ENCODE measurements at places on chromosomes 11 and 22.

DNA sequence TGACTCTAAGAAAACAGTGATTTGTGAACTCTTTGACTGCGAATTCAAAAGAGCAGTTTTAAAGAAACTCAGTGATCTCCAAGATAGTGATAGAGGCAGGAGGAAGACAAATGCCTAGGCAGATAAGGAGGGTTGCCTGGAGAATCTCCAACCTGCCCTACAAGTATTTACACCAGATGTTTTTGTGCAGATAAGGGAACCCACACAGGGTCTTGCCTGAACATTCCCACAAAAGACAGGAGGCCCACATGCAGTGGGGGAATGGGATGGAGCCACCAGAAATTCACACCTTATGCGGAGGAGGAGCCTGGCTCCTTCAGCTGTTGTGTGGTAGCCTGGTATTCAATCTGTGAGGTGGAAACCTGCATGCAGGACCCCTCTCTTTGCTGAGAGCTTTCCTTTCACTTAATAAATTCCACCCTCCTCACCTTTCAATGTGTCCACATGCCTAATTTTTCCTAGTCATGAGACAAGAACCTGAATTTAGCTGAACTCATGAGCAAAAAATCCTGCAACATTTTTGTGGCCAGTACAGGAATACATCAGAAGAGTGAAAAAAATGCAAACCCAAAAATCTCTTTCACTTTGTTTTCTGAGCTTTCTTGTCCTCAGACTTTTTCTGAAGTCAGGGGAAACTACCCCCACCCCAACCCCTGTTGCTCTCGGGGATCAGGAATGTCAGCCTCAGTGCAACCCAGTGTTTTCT is 8.1 kb upstream of the GLYAT start:
- no peak for DNase-seq

GRCh38 chr11:73152861-73153483 is 10.9 kb upstream of the FCHSD2 start:
- DNase-seq, result no peak

- peak; percentile 19 for DNase-seq
These were observed 138.3 kb downstream of the TMEM135 start for GRCh38 chr11:87176044-87176443.

GRCh38 chr11:24687531-24688147 is 190.8 kb downstream of the LUZP2 start:
- DNase-seq, result no peak

GRCh38 chr11:44746894-44747293 is 20.1 kb downstream of the TSPAN18 start:
- no peak for DNase-seq

DNA sequence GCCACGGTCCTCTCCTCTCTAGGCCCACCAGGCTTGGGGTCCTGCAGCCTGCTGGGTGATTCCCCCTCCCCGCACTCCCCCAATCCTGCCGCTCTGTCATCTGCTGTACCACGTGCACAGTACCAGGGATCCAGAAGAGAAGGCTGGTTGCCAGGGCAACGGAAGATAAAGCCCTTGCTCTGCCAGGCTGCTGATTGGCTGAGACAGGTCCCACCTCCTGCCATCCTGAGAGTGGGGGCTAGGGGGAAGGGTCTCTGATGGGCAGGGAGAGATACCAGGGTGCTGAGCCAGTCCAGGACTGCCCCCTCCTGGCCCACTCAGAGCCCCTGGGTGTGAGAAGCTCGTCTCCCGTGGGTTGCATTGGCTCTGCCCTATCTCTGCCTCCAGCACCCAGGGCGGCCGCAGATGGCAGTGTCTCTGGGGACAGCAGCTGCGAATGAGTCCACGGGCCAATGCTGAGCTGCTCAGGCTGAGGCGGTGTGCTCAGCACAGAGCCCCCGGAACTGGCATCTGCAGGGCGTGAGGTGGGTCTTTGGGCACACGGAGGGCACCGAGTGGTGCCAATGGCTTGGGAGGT is at the start of gene SMIM45:
SMIM45 (plus strand) TSS at position 253 of the 577 bp plus-strand sequence.
- DNase-seq, result no peak

DNA sequence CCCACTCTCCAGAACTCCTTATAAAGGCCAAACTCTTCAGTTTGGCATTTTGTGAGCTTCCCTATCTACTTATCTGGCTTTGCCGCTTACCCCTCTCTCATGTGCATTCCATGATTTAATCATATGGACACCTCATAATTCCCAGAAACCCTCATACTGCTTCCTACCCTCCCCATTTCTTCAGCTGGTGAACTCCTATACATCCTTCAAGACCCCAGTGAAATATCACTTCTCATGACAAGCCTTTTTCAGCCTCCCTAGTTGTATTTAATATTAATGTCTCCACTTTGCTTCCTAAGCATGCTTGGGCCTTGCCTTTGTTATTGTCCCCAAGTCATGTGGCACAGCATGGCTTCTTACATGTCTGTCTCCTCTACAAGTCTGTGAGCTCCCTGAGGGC is 13.7 kb upstream of the TSPAN18 start:
- no peak for DNase-seq

DNA sequence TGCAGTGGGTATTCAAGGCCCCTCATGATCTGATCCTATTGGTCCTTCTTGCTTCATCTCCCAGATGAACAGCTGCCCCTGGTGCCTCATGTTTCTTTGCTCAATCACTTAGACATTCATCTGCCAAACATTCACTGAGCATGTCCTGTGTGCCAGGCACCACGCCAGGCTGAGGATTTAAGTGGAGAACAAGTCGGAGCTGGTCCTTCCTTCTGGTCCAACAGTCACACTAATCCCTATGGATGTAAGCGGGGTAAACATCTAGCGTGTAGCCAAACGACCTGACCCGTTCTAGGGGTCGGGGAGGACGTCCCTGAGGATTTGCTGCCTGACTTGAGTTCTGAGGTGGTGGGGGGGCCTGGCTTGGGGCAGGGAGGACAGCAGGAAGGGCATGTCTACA is 21.9 kb downstream of the ZMAT5 start:
- no peak for DNase-seq

GRCh38 chr11:102240502-102240901 is 76.8 kb upstream of the BIRC3 start:
- no peak for DNase-seq

DNA sequence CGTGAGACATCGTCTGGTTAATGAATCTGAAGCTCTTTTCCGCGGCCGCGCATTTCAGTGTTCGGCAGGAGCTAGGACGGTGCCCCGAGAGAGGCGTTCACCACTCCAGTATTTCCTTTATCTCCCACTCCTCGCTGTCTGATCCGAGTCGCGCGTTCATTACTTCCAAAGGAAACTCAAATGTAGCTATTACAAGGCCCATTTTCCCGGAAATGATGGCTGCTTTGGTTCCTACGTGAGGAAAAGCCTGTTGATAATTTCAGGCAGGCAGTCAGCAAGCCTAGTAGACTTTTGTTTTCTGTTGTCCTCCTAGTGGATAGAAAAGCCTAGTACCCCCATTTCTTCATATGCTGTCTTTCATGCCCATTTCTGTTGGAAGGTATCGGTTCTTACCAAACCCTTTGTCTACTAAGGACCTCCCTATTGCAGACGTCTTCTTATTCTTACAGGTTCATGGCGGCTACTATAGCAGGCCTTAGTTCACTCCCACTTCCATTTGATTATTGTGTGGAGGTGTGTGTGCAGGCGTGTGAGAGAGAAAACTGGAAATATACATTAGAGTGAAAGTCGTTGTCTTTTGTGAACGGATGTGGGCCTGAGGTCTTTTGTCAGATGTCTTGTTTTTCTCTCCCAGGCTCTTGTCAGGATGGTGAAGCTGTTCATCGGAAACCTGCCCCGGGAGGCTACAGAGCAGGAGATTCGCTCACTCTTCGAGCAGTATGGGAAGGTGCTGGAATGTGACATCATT is 737 bp downstream of the RBM4 start:
- DNase-seq, result peak; percentile 47

DNA sequence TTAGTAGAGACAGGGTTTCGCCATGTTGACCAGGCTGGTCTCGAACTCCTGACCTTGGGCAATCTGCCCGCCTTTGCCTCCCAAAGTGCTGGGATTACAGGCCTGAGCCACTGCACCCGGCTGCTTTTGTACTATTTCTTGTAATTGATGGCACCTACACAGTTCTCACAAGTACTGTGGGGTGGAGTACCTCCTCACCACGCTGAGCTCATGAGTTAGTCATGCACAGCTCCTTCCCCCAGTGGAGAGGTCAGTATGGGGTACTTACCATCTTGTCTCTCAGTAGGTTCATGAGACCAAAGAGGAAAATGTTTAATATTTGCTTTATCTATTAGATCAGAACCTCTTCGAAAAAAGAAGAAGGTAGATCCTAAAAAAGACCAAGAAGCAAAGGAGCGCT is 2.1 kb downstream of the MRPL40 start:
- no peak for DNase-seq

DNA sequence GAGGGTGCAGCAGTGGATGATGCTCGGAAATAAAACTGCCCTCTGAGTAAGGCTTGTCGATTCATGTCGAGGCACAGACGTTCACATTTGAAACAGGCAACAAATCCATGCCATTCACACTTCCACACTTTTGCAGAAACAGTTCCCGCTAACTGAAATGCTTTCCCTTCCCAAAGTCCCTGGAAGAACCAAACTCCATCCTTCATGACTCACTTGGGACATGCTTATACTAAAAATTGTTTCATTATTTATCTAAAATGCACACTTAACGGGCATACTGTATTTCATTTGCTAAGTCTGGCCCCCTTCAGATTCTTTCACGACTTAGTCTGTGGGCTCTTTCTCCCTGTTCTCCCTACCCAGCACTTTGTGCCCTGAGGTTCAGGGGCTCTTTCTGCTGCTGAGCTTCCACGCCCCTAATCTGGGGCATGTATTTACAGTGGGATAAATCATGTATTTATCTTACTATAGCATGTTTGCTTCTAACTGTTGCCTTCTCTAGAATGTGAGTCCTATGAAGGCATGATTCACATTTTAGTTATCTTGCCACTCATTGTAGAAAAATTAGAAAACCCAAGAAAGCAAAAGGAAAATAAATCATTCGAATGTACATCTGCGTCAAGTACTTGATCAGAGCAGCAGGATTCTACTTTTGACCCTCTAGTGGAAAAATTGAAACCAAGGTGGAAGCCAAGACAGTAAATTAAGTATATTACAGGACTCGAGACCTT is 12.5 kb downstream of the SCGB1A1 start:
- DNase-seq, result peak; percentile 80

DNA sequence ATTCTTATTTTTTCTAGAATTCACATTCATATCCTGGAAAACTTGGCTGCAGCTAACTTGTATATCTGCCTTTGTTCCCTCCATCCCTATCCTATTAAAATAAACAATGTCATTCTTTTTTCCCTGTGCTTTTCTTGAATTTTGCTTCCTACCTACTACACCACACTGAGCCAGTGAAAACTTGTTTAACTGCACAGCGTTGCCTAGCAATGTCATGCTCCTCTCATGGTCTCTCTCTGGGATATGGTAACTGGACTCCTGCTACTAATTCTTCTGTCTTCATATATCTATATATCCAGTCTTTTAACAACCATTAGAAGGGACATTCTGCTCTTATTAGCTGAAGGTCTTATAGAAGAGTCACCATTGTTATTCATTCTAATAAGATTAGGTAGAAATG is 434.4 kb downstream of the METTL15 start:
- no peak for DNase-seq

- DNase-seq, result no peak
These were observed 451 bp downstream of the FHIP1B start for GRCh38 chr11:6233984-6234386.

DNA sequence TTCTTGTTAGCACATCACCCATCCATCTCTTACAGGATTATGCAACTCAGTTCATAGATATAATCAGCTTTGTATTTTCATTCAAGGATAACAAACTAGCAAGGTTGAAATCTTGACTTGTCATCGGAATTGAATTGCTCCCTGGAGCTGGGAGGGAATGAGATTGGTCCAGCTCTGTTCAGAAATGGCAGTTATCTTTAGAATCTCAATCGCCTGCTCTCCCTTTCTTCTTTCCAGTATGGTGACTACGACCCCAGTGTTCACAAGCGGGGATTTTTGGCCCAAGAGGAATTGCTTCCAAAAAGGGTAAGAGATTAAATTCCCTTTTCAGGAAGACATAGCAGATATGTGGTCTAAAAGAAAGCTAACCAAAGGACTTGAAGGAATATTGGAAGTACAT is 51.0 kb downstream of the NF2 start:
- DNase-seq, result no peak

DNA sequence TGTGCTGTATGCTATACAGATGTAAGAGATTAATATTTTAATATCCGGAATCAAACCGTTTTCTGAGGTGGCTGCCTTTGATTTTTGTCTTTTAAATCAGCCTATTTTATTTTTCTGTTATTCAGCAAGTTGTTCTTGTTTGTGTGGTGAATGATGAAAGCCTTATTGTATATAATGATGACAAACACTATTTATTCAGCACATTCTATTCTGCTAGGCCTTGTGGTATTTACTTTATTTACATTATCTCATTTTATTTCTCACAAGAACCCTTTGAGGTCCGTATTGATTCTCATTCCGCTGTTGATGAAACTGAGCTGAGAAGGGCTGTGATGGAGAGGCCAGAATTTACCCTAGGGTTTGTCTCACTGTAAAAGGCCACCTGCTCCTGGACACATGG is 40.5 kb downstream of the KREMEN1 start:
- no peak for DNase-seq

- peak; percentile 39 for DNase-seq
These were observed 838 bp downstream of the FKBP2 start for GRCh38 chr11:64241491-64242374.

DNA sequence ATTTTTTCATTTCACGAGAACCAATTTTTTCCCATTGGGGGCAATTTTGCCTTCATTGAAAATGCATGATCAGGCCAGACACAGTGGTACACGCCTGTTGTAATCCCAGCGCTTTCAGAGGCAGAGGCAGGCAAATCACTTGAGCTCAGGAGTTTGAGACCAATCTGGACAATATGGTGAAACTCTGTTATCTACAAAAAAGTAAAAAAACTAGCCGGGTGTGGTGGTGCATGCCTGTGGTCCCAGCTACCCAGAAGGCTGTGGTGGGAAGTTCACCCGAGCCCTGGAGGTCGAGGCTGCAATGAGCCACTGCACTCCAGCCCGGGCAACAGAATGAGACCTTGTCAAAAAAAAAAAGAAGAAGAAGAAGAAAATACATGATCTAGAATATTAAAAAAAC is 19.2 kb upstream of the UPK3A start:
- no peak for DNase-seq

DNA sequence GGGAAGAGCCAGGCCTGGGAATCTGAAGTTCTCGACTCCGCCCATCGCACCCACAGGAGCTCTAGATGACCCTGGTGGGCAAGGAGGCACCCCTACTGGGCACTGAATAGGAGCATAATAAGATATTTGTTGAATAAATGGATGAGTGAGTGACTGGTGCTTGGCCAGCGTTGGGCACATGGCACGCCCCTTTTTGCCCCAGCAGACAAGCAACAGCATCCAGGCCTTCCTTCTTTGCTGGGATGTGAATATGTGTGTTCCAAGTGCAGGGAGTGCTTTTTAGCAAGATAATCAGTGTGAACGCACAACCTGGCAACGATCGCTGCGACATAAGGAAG is 443 bp upstream of the CELF1 start:
- DNase-seq, result no peak

All from Caki2 (cell line).